Endothelial cell (in vitro differentiated cells): ENCODE measurements at places on chromosomes 16 and 17. TPM values are rescaled to one million over a fixed set of nuclear protein-coding genes. Genes with fewer than 3 reads are reported as not detected.

Gene HOXB4
- 6.5 TPM for total RNA-seq

DNA sequence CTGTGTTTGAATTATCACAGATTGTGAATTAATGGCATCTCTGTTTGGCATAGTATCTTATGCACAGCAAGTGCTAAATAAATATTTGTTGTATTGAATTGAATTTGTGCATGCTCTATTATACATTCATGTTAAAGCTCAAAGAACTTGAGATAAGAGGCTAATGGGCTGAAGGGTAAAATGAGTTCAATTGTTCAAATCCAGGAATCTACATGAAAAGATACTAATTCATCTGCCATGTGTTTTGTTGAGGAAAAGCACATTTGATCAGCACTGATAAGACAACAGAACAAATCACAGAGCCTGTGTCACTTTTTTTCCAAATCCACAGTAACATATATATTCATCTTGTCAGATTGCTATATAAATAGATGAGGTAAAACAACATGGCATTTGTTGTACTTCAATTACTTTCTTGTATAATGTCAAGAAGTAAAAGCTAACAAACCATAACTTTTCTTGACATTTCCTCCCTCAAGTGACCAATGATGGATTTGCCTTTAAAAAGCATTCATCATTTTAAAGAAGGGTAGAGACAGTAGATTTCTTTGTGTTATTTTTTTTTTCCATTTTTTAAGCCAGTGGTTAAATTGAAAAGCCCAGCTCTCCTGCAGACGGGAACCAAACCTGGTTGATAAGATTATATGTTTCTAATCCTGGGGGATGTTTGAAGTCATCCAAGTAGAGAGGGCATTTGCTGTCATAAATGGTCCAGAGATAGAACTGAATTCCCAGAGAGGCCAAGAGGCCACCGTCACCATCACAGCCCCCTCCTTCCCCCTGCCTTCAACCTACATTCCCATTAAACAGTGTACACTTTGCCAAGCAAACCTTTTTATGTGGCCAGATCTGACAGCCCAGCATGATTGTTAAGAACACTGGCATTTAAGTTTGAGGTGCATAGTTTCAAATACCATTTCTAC is 123.0 kb downstream of the CHD9NB start:
- no peak for DNase-seq

Gene GNG13
- total RNA-seq, result not detected

GRCh38 chr17:77957235-77957856 is 1.2 kb upstream of the TNRC6C start:
- DNase-seq, result no peak
